MM.1S (cell line): ENCODE measurements at places on chromosomes 11 and 22.

- no peak for DNase-seq
- H3K27me3 ChIP-seq = no peaks in the 10 kb centered on the region
- no peaks in the 10 kb centered on the region for H3K36me3 ChIP-seq
- no peak overlapping the region for H3K27ac ChIP-seq
Measured at GRCh38 chr11:99063331-99063730, 42.6 kb downstream of the CNTN5 start.

DNA sequence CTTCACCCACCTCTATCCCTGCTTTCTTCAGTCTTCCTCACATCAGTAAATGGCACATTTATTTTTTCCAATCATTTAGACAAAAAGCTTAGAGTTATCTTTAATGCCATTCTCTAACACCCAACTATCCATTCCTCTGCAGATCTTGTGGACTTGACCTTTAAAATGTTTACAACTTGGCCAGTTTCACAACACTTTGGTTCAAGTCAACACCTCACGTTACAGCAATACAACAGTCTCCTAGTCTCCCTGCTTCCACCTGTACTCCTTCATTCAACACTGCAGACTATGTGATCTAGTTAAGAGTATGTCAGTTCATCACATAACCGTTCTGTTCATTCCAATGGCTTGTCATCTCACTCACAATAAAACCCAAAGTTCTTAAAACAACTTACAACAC is 305.2 kb downstream of the SWAP70 start:
- no peaks in the 10 kb centered on the region for H3K4me1 ChIP-seq
- H3K27ac ChIP-seq = no peak overlapping the region
- no peak for DNase-seq

DNA sequence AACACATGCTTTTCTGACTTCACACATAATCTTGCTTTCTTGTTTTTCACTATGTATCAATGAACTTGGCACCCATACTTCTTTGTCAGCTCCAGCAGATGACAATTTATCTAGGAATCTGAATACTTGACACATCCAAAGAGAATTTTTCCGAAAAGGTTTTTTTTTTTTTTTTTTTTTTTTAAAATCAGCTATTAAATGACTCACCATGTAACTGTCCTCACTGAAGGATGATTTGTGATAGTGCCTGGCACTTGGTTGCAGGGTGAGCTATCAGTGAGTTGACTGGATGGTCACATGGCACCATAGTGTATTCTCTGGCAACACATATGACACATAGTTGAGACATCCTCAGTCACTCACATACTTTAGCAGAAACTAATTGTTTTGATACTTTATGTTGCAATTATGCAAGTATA is 133.4 kb upstream of the E2F8 start:
- DNase-seq = no peak
- no peak overlapping the region for H3K27ac ChIP-seq
- H3K36me3 ChIP-seq = no peaks in the 10 kb centered on the region
- H3K27me3 ChIP-seq = no peaks in the 10 kb centered on the region

DNA sequence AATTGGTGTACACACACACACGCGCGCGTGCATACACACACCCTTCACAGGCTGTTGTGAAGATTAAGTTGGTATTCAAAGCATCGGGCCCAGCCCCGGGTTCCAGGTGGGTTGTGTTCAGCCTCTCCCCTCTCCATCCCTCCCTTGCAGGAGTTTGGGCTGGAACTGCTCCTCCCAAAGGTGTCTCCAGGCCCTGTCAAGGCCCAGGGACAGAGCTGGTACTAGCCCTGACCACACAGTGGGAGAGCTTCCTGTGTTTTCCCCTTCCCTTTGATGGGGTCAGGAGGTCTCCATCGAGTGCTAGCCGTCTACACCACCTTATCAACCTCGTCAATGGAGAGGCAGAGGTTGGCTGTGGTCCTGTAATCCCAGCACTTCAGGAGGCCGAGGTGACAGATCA is 36.5 kb upstream of the CSNK1E start:
- H3K27ac ChIP-seq = no peak overlapping the region
- DNase-seq = no peak
- no peaks in the 10 kb centered on the region for H3K27me3 ChIP-seq
- peaks cover 3% of the 10 kb centered on the region; the same call in 1 of the 2 replicates for H3K36me3 ChIP-seq
- H3K4me1 ChIP-seq = no peaks in the 10 kb centered on the region

GRCh38 chr11:119343726-119344125 is 2.8 kb downstream of the MFRP start:
- H3K4me1 ChIP-seq = 0 out of 2 replicates have a peak, but pooled peaks cover 5% of the 10 kb centered on the region
- no peak overlapping the region for H3K27ac ChIP-seq
- no peaks in the 10 kb centered on the region for H3K36me3 ChIP-seq
- H3K4me3 ChIP-seq = no peak overlapping the region
- H3K27me3 ChIP-seq = peaks cover 86% of the 10 kb centered on the region

- no peaks in the 10 kb centered on the region for H3K36me3 ChIP-seq
- DNase-seq = no peak
- no peak overlapping the region for H3K4me3 ChIP-seq
Measured at GRCh38 chr11:77140231-77140851, 12.3 kb downstream of the MYO7A start.

DNA sequence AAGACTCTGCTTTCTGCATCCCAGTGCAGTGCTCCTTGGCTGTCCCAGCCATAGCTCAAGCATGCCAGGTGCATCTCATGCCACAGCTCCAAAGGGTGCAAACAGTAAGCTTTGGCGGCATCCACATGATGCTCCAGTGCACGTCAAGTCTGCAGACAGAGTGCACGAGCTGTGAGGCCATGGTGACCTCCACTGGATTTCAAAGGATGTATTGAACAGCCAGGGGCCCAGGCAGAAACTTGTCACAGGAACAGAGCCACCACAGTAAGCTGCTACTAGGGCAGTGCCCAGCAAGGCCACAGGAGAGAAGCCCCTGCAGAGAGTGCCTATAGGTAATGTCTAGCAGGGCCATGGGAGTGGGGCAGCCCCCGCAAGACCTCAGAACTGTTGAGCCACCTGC is 206.8 kb upstream of the DDI1 start:
- no peaks in the 10 kb centered on the region for H3K27me3 ChIP-seq
- no peak overlapping the region for H3K27ac ChIP-seq
- no peak overlapping the region for H3K4me3 ChIP-seq
- peaks cover 9% of the 10 kb centered on the region for H3K4me1 ChIP-seq

DNA sequence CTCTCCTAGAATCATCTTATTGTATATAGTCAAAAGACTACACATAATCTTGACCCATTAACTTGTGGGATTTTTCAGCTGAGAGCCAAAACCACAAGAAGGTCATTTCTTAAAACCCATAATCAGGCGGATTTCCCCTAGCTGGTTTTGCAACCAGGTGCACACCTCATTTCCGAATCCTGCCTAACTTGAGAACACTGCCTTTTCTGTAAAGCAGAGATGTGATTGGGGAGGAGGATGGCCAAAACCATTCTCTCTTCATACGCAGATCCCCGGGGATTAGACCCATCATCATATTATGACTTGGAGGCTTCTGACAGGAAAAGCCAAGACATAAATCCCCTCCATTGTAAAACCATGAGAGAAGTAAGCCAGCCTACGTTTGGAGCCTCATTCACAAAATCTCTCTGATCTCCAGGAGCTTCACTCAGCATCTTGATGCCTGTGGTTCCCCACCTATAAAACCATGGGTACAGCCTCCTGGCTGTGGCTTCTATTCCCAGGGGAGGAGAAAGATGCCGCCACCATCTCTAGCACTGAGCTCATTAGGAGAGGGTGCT is 191.3 kb downstream of the KIF18A start:
- DNase-seq = peak; percentile 86
- peak overlapping the region; percentile 19; the same call in 1 of the 2 replicates for H3K27ac ChIP-seq
- H3K27me3 ChIP-seq = no peaks in the 10 kb centered on the region
- peaks cover 19% of the 10 kb centered on the region for H3K4me1 ChIP-seq
- H3K4me3 ChIP-seq = no peak overlapping the region

GRCh38 chr11:13760115-13760514 is 91.6 kb downstream of the FAR1 start:
- no peak overlapping the region for H3K27ac ChIP-seq
- H3K4me3 ChIP-seq = no peak overlapping the region
- H3K36me3 ChIP-seq = no peaks in the 10 kb centered on the region

- no peaks in the 10 kb centered on the region for H3K27me3 ChIP-seq
- no peaks in the 10 kb centered on the region for H3K4me1 ChIP-seq
- no peak for DNase-seq
- no peak overlapping the region for H3K27ac ChIP-seq
- H3K36me3 ChIP-seq = no peaks in the 10 kb centered on the region
Measured at GRCh38 chr22:22064580-22064979, 82.0 kb upstream of the TOP3B start.

DNA sequence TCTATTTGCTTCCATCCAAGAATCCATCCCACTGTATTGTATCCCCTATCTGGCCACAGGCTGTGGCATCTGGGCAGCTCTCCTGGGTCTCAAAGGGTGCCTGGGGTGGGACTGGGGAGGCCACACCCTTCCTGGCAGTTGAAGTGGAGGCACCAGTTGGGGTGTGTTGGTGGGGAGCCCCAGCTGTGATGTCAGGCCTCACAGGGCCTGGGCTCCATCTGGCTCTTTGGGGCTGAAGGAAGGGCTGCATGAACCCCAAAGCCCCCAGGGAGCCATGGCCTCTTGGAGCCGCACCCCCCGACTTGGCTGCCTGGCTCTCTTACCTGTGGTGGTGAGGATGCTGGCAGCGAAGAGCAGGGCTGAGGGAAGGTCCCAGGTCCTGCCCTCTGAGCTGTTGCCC is 469 bp downstream of the KCNK7 start:
- no peaks in the 10 kb centered on the region for H3K36me3 ChIP-seq
- H3K27me3 ChIP-seq = no peaks in the 10 kb centered on the region
- H3K27ac ChIP-seq = no peak overlapping the region
- H3K4me3 ChIP-seq = no peak overlapping the region

DNA sequence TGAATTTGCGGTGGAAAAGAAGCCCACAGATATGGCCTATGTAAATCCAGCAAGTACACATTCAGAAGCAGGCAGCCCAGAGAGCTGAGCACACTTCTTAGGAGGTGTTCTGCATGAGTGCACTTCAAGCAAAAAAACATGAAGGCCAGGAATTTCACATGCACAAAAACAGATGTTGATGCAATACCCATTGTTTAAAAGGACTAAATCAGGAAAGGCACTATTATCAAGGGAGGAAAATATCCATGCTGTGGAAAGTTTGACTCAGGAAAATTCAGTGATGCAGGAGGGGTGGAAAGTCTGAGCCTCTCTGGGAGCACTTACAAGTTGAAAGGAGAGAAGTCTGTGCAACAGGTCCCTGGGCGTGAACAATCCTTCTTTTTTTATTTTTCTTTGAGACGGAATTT is 15.8 kb upstream of the CARS1 start:
- H3K36me3 ChIP-seq = no peaks in the 10 kb centered on the region
- H3K4me3 ChIP-seq = no peak overlapping the region
- no peak overlapping the region for H3K27ac ChIP-seq
- no peaks in the 10 kb centered on the region for H3K27me3 ChIP-seq

DNA sequence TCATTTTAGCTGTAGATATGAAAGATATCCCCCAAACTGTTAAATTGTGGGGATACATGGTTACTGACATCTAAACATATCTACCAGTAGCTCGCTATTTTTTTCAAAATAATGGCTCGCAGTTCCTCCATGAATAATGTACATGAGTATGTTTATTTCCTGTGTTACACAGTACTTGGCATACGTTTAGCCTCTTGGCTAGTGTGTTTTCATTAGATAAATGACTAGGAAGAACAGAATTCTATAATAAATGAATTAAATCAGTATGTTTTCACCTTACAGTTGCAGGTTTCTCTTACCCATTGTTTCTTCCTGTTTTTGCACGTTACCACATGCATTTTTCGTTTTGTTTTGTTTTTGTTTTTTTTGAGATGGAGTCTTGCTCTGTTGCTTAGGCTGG is 21.8 kb downstream of the RNF169 start:
- H3K4me1 ChIP-seq = 0 out of 2 replicates have a peak, but pooled peaks cover 3% of the 10 kb centered on the region
- H3K4me3 ChIP-seq = no peak overlapping the region
- no peaks in the 10 kb centered on the region for H3K36me3 ChIP-seq
- H3K27me3 ChIP-seq = no peaks in the 10 kb centered on the region
- H3K27ac ChIP-seq = no peak overlapping the region

DNA sequence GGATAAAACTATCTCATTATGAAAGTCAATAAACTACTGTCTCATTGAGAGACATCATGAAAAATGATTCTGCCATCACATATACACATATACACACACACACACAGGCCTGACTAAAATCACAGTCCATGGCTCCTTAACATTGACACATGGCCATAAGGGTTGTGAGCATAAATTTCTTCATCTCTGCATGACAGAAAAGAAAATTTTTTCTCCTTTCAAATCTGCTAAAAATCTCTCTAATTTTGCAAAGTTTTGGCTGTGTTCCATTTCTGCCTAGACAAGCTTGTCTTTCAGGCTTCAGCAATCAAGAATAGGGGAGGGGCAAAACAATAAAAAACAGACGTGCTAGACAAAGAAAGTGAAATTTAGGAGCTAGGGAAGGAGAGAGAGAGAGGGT is 324.5 kb downstream of the LRRC4C start:
- no peak for DNase-seq
- H3K4me3 ChIP-seq = no peak overlapping the region
- no peaks in the 10 kb centered on the region for H3K27me3 ChIP-seq
- H3K27ac ChIP-seq = no peak overlapping the region

GRCh38 chr11:104858882-104859775 is 39.1 kb downstream of the CASP12 start:
- H3K36me3 ChIP-seq = no peaks in the 10 kb centered on the region
- DNase-seq = no peak
- no peak overlapping the region for H3K4me3 ChIP-seq
- H3K27me3 ChIP-seq = no peaks in the 10 kb centered on the region
- no peaks in the 10 kb centered on the region for H3K4me1 ChIP-seq

DNA sequence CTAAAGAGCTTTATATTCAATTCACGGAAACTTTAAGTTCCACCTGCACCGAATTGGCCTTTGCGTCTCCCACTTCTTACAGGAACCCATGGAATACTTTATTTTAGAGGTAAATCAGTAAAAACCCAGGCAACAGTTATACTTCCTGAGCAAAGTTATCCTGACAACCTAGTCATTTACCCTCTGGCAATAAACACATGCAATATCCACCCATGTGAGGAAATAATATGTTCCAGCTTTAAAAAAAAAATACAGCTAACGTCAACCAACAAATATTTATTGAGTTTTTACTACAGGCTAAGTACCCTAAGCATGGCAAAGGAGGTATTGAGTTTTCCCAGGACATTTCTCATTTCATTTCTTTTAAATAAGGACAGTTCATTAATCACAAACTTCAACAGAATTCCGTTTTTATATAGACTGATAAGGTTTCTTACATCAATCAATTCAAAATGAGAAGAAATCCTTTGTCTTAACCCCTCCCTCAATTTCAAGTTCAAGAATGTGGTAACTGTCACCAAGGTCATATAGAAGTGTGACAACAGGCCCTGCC is 38.3 kb upstream of the CCDC34 start:
- no peak overlapping the region for H3K4me3 ChIP-seq
- H3K27me3 ChIP-seq = no peaks in the 10 kb centered on the region
- no peaks in the 10 kb centered on the region for H3K36me3 ChIP-seq
- DNase-seq = no peak
- no peaks in the 10 kb centered on the region for H3K4me1 ChIP-seq
